ENCODE measurements at places on chromosomes 2 and 18.

DNA sequence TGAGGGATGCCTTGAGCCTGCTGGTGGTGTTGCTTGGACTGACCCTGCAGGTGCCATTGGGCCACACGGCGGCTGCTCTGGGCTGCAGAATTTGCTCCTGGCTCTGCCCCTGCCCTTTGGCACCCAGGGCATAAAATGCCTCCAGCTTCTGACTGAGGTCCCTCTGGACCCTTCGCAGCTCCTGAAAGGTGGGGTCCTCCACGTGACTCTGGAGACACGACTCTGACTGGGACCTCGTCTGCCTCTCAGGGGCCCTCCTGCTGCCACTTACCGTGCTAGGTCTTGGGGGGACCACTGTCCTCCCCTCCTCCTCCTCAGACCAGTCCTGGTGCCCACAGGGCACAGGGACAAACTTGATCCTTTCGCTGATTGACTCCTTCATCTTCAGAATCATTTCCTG is 2.1 kb downstream of the PCARE start:
- DNase-seq: no peak

DNA sequence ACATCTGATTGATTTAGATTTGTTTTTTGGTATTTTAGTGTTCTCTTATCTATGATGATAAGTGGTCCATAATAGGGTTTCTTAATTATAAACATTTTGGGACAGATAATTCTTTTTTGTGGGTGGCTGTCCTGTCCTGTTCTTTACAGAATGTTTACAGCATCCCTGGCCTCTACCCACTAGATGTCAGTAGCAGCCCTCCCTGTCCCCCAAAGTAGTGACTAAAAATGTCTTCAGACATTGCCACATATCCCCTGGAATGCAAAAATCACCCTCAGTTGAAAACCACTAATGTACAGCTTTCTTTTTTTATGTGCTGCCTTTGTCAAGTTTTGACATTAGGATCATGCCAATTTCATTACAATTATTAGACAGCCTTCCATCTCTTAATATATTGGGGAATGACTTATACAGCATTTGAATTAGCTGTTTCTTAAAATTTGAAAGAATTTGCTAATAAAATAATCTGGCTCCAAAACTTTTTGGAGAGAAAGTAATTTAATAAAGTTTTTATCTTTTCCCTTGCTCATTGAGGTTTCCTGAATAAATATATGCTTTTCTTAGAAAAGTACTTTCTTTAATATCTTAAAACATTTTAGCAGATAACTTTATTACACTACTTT is 19.5 kb downstream of the WIPF1 start:
- no peak for DNase-seq

GRCh38 chr18:54193786-54194185 is 30.7 kb downstream of the MBD2 start:
- no peak for DNase-seq

DNA sequence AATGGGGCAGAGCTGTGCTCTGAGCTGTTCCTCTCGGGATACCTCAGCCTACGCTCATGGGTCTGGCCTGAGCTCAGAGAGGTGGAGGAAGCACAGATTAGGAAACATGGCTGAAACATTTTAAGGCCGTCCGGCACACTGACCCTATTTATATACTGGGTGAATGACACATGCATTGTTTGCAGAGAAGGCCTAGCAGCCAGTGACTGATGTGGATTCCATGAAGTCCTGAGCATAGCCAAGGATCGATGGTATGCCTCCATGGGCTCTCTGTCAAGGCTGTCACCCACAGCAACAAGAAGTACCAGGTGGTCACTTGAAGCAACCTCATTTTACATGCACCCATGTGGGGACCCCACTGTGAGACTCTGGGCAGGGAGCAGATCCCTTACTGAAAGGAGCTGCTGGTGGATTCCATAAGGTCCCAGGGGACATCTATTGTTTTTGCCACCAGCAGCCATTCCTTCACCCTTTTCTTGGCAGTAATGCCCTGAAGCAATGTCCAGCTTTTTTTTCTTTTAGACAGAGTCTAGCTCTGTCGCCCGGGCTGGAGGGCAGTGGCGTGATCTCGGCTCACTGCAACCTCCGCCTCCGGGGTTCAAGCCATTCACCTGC is 8.4 kb downstream of the PTMA start:
- no peak for DNase-seq

- DNase-seq: no peak
Observed at GRCh38 chr2:145017149-145017548, 497.2 kb upstream of the ZEB2 start.

DNA sequence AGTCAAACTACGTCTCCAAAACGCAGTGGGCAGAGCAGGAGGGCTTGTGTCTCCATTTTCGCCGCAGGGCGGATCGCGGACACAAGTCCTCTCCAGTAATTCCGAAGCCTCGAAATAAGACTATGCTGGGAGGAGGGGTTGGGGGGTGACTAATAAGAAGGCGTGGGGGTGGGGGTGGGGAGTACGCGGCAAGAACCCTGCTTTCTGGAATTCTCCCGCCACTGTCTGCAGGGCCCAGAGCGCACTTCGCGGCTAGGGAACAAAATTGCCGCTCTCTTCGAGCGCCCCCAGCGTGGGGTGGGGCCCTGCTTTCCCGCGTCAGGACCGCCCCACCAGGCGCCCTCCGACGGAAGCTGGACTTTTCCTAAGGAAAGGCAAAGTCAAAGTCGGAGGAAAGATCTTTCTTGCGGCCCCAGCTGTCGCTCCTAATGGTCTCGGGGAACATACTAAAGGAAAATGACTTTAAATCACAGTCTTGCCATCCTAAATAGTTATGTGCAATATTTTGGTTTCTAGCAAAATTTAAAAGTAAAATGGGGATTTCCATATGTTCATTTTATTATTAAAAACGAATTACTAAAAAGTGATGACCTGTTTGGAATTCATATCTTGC is 11.9 kb downstream of the NR4A2 start:
- no peak for DNase-seq

- no peak for DNase-seq
Observed at GRCh38 chr2:207255565-207256470, 90.1 kb upstream of the KLF7 start.

- DNase-seq: no peak
Observed at GRCh38 chr2:224126440-224126839, 87.4 kb upstream of the SERPINE2 start.

DNA sequence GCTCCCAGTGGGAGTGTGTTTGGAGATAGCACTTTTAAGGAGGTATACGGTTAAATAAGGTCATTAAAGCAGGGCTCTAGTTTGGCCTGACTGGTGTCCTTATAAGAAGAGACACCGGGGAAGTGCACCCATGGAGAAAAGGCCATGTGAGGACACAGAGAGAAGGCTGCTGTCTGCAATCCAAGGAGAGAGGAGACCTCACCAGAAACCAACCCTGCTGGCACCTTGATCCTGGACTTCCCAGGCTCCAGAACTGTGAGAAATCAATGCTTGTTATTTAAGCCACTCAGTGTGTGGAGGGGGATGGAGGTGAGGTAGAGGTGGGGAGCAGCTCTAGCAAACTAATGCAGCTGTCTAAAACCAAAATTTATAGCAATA is 62.0 kb downstream of the RPL31 start:
- DNase-seq: no peak

- DNase-seq: peak; percentile 84
Observed at GRCh38 chr2:28958689-28959088, 22.4 kb upstream of the TOGARAM2 start.

DNA sequence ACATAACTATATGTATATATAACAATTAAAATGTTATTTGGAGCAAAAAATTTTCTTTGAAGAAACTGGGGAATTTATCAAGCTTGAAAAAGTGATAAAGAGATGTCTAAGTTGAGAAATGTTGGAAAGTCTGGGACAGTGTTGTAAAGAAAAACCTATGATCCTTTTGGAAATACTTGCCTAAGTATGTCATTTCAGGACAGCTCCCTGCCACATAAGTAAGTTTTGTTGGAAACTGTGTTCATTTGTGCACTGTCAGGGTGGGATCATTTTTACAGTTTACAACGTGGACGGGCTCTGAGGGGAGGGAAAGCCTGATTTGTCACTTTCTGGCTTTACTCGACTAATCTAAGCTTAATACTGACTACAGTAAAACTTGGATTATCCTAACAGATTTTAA is 10.4 kb upstream of the COL3A1 start:
- DNase-seq: no peak

GRCh38 chr2:206824087-206824618 is 58.7 kb downstream of the FASTKD2 start:
- no peak for DNase-seq

- no peak for DNase-seq
Observed at GRCh38 chr2:68417926-68418325, 49.2 kb downstream of the FBXO48 start.

GRCh38 chr18:44957461-44957860 is 276.8 kb downstream of the SETBP1 start:
- no peak for DNase-seq

DNA sequence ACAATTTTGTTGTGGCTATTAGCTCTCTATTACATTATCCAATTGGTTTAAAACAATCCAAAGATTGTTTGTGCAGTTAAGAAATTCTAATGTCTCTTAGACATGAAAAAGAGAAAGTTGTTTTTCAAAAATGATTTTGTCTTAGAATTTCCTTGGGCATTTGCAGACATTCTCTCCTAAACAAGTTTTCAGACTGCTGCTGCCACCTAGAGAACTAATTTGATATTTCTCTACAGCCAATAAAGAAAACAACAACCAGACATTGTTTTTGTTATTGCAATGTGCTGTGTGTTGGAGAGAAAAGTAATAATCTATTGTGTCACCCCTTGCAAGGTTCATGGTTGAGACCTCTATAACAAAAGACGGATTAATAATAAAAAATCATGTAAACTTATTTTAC is 119.0 kb upstream of the SYT4 start:
- peak; percentile 46 for DNase-seq

DNA sequence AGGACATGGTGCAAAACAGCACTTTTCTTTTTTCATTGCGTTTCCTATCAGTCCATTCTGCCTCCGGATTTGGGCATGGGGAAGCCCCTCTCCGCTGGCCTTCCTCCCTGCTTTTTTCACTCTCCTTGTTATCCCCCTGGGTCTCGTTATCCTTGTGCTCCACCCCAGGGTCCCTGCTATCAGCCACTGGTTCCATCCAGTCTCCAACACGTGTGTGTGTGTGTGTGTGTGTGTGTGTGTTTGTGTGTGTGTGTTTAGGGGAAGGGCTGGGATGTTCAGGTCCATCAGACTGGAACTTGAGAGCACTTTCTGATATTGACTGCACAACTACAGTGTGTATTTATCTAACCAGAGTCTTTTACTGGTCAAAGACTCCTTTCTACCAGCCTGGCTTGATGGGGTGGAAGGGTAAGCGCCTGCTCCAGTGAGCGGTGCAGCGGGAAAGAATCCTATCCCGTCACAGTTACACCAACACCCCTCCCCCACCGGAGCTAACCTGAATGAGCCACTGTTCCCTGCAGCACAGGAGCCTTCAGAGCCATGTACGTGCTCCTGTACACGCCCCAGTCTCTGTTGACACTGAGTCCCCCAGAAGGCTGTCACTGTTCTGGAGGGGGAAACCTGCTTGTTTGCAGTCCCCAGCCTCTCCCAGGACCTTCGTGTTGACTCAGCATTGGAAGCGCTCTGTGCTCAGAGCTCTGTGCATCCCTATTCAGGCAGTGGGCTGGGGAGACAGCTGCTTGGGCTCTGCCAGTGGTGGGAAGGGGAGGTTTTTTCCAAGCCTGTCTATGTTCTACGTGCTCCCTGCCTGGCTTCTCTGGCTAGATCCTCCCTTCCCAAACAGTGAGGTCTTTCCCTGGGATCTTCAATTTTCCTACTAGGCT is 4.6 kb downstream of the INHA start:
- DNase-seq: peak; percentile 36

GRCh38 chr18:64981915-64982314 is 768.9 kb upstream of the CDH7 start:
- no peak for DNase-seq

DNA sequence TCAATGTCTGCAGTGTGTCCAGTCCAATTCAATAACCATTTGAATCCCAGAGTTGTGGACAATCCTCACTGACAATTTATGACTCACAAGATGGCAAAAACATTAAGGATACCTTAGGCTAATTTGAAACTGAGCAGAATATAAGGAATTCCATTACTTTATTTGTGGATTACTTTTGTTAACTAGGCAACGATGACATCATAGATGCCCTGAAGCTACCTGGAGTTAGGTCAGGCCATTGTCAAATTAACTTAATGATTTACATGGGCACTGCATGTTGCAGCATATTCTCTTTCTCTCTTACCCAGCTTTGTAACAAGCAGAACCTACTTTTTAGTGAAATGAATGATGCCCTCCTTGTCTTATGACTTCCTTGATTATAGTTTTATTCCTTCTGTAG is 100.0 kb upstream of the CDCA7 start:
- no peak for DNase-seq

- no peak for DNase-seq
Observed at GRCh38 chr2:142973822-142974207, 96.4 kb downstream of the KYNU start.

DNA sequence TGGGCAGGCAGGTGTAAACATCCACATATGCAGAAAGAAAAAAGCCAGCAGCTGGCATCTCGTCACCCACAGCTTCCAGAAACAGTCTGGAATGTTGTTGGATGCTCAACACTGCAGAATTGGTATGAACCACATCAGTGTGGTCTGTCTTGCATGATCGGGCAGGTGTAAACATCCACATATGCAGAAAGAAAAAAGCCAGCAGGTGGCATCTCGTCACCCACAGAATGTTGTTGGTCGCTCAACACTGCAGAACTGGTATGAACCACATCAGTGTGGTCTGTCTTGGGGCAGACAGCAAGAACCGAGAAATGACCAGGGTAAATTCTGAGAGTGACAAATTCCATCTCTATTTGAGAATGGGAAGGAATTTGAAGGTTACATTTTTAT is 39.6 kb downstream of the DOCK10 start:
- DNase-seq: peak; percentile 69

- DNase-seq: no peak
Observed at GRCh38 chr18:8826514-8826913, 121.2 kb downstream of the MTCL1 start.

GRCh38 chr2:30037016-30037415 is 109.8 kb upstream of the YPEL5 start:
- no peak for DNase-seq

- DNase-seq: no peak
Observed at GRCh38 chr2:154698721-154699574, 453 bp downstream of the KCNJ3 start.

Measured in NCI-H1694 treated with DMSO at 0.1 percent for 48 hours (cell line).